ENCODE measurements at places on chromosomes 12 and 14.

- DNase-seq, result no peak
Observed at GRCh38 chr14:64758691-64759554, 54.7 kb downstream of the PLEKHG3 start.

DNA sequence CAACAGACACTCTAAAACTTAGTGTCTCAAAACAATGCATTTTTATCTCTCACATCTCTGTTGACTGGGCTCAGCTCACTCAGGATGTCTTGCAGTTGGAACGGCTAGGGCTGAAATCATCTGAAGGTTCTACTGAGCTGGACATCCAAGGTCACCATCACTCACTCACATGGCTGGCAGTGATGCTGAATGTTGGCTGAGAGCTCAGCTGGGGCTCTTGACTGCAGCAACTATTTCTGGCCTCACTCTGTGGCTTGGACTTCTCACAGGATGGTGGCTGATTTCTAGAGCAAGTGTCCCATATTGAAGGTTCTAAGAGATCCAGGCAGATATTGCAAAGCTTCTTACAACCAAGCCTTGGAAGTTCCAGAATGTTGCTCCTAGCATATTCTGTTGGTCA, 166.5 kb downstream of the ZFP36L1 start:
- DNase-seq, result no peak

- DNase-seq, result no peak
Observed at GRCh38 chr14:43692706-43693105, 814.4 kb downstream of the FSCB start.

GRCh38 chr12:72974954-72975555, 702.9 kb downstream of the TRHDE start:
- no peak for DNase-seq

- DNase-seq, result no peak
Observed at GRCh38 chr12:127811988-127812387, 455.0 kb upstream of the TMEM132C start.

DNA sequence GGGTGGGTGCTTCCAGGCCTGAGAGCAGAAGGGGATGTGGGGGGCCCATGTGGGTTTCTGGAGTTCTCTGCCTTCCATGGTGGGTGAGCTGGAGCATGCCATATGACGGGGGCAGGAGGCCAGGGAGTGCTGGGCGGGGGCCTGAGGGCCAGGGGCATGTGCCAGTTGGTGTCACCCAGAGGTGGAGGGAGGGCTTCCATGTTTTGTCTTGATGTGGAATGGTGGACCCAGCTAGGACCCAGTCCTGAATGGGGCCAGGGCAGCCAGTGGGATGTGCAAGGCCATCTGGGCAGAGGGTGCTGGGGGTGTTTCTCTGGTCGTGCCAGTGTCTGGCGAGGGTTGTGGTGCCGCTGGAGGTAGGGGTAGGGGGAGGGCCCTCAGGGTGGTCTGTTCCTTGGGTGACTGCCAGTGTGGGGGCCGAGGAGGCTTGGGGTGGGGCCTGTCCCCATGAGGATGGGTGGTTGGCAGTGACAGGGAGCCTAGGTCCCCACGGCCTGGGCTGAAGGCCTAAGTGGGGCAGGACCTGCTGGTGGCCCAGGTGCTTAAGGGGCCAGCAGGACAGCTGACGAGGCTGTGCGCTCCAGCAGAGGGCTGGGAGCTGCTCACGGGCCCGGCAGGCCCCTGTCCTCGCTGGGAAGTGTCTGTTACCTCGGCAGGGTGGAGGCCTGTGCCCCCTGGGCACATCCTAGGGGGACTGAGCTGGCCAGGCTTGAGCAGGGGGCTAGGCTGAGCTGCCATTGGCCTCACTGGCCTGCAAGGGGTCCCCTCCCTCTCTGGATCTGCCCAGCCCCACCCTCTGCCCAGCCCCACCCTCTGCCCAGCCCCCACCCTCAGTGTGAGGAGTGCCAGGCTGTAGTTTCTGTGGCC, 26.8 kb downstream of the CEP170B start:
- DNase-seq, result peak; percentile 6

DNA sequence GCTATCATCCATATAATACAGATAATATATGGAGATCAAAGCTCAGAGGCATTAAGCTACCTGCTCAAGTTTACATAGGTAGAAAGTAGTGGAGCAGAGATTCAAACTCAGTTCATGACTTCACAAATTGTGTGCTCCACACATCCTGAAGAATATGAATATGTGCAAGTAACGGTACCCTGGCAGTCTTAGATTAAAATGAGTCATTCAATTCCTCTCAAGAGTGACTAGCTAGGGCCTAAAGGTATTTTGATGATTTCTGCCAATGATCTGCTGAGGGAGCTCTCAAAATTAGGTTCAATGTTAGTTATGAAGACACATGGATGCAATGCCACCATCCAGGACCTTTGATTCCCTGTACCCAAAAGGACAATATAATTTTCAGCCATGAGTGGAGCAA, 58.9 kb downstream of the GRIP1 start:
- no peak for DNase-seq

Measured in GM06990 (cell line).